ENCODE measurements at places on chromosomes 11 and 22.
A peak's percentile ranks its signal among the peaks of the same experiment; 100 is the strongest.

DNA sequence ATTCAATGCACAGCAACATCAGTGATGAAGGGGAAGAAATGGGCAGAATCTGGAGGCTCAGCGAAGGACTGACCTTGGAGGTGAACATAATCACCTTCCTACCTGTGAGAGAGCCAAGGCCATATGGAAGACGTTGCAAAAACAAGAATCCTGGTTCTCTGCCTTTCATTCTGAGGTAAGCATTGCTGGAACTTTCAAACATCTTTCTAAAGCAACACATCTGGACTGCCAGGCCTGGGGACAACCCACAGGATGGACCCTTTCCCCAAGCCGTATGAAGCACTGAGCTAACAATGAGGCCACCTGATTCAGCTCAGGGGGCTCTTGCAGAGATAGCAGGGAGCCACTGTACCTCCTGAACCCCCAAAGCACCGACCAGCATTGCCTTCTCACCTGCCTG lies 70.5 kb downstream of the ETS1 start:
- no peak for DNase-seq
- H3K4me3 ChIP-seq: peak overlapping the region; percentile 99
- H3K27me3 ChIP-seq: no peaks in the 10 kb centered on the region
- peak overlapping the region; percentile 97 for H3K27ac ChIP-seq

GRCh38 chr22:28075358-28075981 lies 156.4 kb upstream of the PITPNB start:
- no peak overlapping the region for H3K27ac ChIP-seq
- DNase-seq: no peak
- no peaks in the 10 kb centered on the region for H3K36me3 ChIP-seq
- no peak overlapping the region for H3K4me3 ChIP-seq
- peaks cover 1% of the 10 kb centered on the region for H3K27me3 ChIP-seq
- no peaks in the 10 kb centered on the region for H3K4me1 ChIP-seq

DNA sequence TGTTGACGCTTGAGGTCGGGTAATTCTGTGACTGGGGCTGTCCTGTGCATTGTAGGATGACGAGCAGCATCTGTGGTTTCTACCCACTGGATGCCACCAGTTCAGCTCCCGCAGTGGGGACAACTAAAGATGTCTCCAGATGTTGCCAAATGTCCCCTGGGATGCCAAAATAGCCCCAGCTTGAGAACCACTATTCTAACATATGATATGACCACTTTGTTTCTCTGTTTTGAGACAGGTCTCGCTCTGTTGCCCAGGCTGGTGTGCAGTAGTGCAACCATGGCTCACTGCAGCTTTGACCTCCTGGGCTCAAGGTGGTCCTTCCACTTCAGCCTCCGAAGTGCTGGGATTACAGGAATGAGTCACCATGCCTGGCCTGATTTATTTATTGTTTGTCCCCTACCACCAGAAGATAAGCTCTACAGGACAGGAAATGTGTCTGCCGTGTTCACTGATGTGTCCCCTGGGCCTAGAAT lies 4.4 kb upstream of the MEN1 start:
- peaks cover 3% of the 10 kb centered on the region for H3K36me3 ChIP-seq
- peak overlapping the region; percentile 69 for H3K27ac ChIP-seq
- no peak for DNase-seq
- peaks cover 28% of the 10 kb centered on the region for H3K4me1 ChIP-seq

DNA sequence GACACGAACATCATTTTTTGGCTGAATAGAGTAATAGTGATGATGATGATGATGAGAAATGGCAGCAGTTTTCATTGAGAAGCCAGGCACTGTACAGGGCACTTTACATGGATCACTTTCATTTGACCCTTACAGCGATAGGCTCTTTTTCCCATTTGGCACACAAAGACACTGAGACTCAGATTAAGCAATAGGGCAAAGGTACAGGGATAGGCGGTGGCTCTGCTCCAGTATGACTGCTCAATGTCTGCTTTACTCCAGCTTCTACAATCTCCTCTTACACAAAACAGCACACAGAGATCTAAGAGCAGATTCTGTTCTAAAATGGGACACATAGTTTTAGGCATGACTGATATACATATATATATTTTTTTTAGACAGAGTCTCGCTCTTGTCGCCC lies 40.6 kb downstream of the MPPED2 start:
- no peaks in the 10 kb centered on the region for H3K27me3 ChIP-seq
- H3K4me1 ChIP-seq: no peaks in the 10 kb centered on the region
- DNase-seq: no peak
- no peaks in the 10 kb centered on the region for H3K36me3 ChIP-seq

GRCh38 chr11:64677441-64678023 lies 45.5 kb downstream of the NRXN2 start:
- H3K4me1 ChIP-seq: peaks cover 31% of the 10 kb centered on the region
- H3K27me3 ChIP-seq: peaks cover 35% of the 10 kb centered on the region
- no peak overlapping the region for H3K27ac ChIP-seq
- DNase-seq: no peak
- H3K36me3 ChIP-seq: no peaks in the 10 kb centered on the region
- H3K4me3 ChIP-seq: no peak overlapping the region

GRCh38 chr11:56700914-56701485 lies 2.1 kb downstream of the OR9G1 start:
- H3K4me1 ChIP-seq: no peaks in the 10 kb centered on the region
- DNase-seq: no peak
- no peaks in the 10 kb centered on the region for H3K36me3 ChIP-seq
- H3K27me3 ChIP-seq: no peaks in the 10 kb centered on the region

All from activated B cell treated with CpG ODN at 0.5 μM for 24 hours (primary cell).